Esophagus muscularis mucosa (tissue), 4 donors: ENCODE measurements at places on chromosomes 2 and 18. TPM values are rescaled to one million over a fixed set of nuclear protein-coding genes. Genes with fewer than 3 reads are reported as not detected.
A peak's percentile ranks its signal among the peaks of the same experiment; 100 is the strongest.

DNA sequence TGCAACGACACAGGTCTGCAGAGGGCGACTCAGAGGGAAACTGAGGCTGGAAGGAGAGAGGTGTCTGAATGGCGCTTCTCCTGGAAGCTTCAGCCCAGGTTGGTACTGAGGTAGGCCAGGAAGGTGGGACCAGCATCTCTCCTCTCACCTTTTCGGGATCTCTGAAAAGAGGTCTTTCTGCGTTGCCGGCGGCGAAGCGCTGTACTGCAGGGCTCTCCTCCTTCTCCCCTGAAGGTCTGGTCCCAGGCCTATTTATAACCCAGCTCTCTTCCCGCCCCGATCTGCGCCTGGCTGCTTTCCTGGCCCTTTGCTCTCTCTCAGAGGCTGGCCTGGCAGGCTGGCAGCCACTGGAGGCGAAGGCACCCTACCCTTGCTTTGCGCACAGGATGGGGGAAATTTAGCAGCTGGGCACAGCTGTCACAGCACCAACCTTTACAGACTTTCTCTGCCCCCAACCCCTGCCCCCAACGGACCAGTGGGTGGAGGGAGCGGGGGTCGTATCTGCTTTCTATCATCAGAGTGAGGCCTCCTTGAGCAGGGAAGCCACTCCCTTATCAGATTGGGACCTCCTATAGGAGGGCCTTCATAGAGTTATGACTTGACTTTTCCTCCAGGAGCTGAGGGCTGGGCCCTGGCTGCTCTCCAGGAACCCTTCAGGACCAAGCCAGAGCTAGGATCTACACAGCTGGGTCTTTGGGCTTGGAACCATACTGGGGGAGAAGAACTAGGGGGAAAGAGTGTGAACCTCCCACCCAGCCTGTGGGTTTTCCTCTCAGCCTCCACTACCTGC, 1.1 kb downstream of the DYSF start:
- DNase-seq: peak; percentile 86

GRCh38 chr2:201621293-201621999, 21.9 kb downstream of the TMEM237 start:
- no peak for DNase-seq

DNA sequence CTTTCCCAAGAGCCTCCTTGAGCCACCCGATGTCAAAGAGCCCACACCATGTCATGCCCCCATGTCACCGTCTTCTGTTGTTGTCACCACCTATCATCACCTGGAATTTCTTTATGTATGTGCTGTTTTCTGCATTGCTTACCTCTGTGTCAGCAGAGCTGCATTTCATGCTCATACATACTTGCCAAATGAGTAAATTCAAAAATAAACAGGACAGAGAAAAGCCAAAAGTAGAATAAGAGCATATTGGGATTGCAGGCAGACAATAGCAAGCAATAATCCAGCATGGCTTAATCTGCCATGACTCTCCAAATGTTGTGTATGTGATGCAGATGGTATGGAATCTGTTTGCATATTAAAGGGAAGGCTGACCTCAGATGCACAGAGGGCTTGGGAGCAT, 15.3 kb upstream of the RGPD4 start:
- DNase-seq: no peak

DNA sequence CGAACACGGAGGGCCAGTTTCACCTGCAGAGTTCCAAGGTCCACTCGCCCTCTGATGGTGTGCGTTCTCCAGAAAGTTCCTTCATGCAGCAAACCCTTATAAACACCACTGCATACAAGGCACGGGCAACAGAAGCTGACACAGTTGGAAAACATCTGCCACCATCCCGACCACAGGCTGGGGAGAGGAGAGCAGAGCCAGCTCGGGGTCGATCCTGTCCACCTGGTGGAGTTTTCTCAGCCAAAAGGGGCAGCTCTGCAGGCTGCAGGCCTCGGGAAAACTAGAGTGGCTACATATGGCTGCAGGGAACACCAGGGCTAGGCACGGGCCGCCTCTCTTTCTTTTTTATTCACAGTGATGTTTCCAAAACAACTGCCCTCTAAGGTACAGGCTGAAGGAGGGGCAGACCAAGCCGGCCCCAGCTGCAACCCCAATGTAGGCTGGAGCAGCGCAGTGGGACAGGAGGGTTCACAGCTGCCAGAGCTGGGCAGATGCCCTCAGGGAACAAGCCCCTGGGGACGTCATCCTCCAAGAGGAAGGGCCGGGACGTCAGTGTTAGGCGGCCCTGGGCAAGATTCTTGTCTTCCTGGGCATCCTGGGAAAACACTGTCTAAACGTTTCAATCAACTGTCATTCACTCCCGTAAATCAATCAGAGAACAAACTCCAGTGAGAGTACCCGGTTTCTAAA, 274.7 kb downstream of the TWIST2 start:
- DNase-seq: no peak

GRCh38 chr18:43869451-43870008, 592.2 kb upstream of the SYT4 start:
- no peak for DNase-seq

GRCh38 chr2:157831573-157832315, 44.4 kb downstream of the ACVR1 start:
- DNase-seq: peak; percentile 57

The TFCP2L1 gene
- total RNA-seq: 0.39 TPM

The LYPD1 gene
- not detected for total RNA-seq

The MTX2 gene
- 28.4 TPM for total RNA-seq
